Neural cell (in vitro differentiated cells): ENCODE measurements at places on chromosomes 6 and 20. TPM values are rescaled to one million over a fixed set of nuclear protein-coding genes. Genes with fewer than 3 reads are reported as not detected.

The SDC4 gene
- polyA plus RNA-seq: 0.24 TPM in 1 of 2 replicates, not detected in the other

The NHSL1 gene
- polyA plus RNA-seq: 1.5 and 2.4 TPM in 2 replicates

The SAMD10 gene
- 23.3 and 28.7 TPM in 2 replicates for polyA plus RNA-seq

The TMX4 gene
- polyA plus RNA-seq: 37.7 and 41.2 TPM in 2 replicates

The CALHM6 gene
- 12.0 and 13.9 TPM in 2 replicates for polyA plus RNA-seq

The CABLES2 gene
- 8.3 and 8.6 TPM in 2 replicates for polyA plus RNA-seq
